ENCODE measurements at places on chromosomes 16 and 17.

DNA sequence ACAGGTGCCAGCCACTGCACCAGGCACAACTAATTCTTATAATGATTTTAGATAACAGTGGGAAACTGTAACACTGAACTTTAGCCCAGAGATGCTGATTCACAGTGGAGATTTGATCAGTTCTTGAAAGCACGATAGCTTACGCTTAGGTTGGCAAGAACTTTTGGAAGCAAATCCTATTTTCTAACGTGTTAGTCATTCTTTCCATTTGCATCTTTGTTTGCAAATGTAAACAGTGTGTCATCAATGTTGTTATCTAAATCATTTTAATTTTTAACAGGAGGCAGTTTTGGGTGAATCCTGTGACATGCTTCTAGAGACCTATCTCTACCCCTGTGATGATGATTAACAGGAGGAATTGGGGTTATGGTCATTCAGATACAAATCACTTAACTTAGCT, 35.7 kb upstream of the GNA13 start:
- no peak for DNase-seq

- DNase-seq: no peak
Measured at GRCh38 chr17:56593086-56593645, 333 bp upstream of the NOG start.

GRCh38 chr16:16989368-16989767, 481.4 kb downstream of the XYLT1 start:
- no peak for DNase-seq

DNA sequence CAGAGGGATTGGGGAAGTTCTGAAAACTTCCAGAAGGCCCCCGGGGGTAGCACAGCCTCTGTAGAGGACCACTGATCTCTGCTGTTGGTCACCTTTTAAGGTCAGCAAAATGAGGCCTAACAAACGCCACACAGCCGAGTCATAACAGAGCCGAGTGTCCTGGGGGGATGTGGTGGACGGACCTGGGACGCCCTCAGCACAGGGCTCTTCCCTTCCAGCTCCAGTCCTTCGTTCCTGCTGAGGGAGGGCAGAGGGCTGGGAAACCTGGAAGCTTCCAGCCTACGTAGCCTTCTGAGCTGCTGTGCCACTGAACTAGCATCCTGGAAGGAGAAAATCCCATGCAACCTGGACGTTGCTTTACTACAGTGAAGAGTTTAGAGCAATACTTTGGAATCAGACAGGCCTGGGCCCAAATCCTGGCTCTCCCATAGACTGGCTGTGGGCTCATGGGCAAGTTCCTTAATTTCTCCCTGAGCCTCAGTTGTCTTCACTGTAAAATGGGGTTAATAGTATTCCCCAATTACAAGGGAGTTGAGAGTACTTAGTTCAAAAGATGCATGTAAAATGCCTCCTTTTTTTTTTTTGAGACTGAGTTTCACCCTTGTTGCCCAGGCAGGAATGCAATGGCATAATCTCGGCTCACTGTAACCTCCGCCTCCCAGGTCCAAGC, 34.4 kb upstream of the ZCCHC14 start:
- DNase-seq: no peak

DNA sequence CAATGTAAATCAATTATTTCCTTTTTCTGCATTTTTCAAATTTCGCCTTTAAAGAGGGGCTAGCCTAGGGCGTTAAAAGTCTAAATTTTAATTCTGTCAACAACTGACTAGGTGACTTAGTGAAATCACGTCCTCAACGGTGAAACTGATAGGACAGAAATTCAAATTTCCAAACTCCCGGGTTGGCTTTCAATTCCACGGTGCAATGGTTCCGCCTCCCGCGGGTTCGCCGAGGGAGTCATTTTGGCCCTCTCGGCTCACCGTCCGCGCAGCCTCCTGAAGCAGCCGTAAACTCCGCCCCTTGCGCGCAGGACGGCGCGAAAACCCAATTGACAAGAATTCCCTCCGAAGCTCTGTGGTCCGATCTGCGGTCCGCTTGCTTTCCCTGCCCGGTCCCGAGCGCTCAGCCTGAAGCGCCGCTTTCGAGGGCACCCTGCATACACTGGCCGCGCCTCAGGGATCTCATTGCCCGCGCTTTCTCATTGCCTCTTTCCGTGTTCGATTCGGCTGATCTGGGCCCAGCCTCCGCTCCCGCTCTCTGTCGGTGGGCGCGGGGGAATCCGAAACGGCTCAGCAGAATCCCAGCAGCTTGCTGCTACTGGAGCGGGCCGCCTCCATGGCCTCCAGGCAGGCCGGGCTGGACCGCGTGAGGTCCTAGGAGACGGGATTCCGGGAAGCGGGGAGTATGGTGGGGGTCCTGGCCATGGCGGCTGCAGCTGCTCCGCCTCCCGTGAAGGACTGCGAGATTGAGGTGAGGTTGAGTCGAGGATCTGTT, at the start of gene ATAD5:
TSS of gene ATAD5 (plus strand) at position 304 of the 775 bp plus-strand sequence. CDS start at position 686, 382 bp downstream.
- DNase-seq: peak; percentile 45

GRCh38 chr17:13671771-13672170, 70.0 kb upstream of the HS3ST3A1 start:
- no peak for DNase-seq

DNA sequence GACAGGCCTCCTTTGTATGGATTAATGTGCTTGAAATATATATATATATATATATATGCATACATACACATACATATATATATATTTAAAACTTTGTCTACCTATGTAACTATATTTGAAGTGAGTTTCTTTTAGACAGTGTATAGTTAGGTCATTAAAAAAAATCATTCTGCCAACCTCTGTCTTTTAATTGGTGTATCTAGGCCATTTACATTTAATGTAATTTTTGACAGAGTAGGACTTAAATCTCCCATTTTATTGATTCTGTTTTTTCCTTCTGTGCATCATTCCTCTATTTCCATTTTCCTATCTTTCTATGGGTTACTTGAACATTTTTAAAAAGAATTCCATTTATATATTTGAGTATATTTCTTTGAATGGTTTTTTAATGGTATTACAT, 125.2 kb downstream of the IRF8 start:
- no peak for DNase-seq

DNA sequence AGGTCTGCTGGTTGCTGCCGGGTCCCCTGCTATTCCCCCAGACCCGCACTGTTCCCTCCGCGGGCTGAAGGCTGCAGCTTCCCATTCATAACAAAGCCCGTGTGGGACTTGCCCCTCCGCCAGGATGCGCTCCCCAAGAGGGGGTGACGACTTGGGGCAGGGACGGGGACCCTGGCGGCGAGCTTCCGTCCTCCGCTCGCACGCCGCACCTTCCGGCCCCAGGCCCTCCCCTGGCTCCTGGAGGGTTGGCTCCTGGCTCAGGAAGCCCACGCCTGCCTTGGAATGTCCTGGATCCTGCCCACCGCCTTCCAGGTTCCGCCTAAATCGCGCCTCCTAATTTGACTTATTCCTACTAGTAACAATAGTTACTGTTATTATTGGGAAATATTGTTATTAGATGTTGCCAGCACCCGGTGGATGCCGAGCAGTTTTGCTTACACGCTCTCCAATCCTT, 1.1 kb upstream of the TFAP4 start:
- DNase-seq: no peak

GRCh38 chr17:31269578-31269983, 27.5 kb downstream of the OMG start:
- DNase-seq: no peak

DNA sequence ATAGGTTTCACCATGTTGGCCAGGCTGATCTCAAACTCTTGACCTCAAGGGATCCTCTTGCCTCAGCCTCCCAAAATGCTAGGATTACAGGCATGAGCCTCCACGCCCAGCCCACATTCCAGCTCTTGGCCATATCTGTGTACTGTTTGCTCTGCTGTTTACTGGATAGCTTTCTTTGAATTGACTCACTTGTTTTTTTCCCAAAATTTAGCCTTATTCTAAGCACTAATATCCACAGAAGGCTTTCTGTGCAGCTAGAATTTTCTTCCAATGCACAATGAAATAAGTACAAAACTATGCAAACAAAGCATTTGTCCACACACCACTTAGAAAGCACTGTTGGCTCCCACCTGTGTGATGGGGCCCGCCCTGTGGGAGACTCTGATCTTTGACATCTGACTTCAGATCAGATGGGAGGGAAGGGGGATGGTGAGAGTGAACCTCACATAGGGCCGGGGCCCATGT, 72.2 kb downstream of the CLEC16A start:
- no peak for DNase-seq
